ENCODE measurements at places on chromosomes 7 and 10.
A peak's percentile ranks its signal among the peaks of the same experiment; 100 is the strongest.

- DNase-seq: no peak
These were observed 52.8 kb downstream of the BMPER start for GRCh38 chr7:33958104-33958503.

DNA sequence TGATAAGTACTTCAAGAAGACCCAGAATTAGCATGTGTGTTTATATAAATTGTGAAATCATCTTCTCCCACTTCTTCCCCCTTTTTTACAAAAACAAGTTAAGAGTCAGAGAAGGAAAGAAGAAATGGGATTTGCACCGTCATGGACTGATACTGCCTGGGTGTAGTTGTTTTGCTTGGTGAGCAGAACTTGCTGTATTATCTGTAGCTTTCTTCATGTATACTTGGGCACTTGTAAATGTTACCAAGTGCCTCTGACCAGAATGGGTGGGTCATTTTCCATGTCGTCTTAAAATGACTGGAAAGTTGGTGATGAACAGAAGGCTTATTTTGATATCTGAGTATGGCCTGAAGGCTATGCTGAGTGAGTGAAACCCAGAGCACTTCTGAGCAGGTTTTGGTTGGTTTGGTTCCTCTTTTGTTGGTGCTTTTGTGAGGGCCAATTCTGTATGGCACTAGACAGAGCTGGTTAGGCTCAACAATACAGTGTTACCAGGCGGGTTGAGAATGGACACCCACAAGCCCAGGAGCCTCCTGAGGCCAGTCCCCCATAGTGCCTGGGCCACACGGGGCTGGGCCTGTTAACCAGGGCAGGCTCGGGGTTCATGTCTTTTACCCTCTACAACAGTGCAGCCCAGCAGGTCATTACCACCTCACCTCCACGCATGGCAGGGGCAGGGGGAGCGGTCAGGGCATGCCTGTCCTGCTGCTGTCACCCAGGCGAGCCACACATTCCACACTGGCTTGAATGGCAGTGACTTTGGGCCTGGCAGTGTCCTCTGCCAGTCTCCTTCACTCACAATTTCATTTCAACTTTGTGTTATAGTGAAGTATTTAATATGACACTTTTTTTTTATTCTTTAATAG is 115.1 kb downstream of the CCNY start:
- no peak for DNase-seq

DNA sequence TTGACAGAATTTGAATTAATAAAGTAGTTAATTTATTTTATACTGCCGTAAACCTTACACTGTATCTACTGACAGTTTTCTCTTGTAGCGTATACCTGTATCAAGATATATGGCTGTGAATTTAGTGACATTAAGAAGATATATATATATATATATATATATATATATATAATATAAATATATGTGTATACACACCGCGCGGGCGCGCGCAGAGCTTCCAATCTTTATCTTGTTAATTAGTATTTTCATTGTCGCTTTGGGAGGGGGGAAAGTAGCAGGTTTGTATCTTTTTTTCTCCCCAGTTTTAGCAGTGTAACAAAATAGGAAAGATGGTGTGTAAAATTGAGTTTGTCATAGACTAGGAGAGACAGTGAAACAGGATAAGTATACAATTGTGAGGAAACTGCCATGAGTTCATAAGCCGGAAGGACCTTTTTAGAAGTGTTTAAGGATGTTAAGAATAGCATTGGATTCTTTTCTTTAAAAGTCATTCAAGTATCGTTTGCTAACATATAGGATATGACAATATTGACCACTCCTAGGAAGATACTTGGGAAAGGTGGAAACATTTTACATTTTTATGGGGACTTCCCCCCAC is 2.0 kb downstream of the PLEKHA1 start:
- no peak for DNase-seq

- DNase-seq: peak; percentile 7
These were observed 525.7 kb downstream of the KCNMA1 start for GRCh38 chr10:77111611-77112550.

DNA sequence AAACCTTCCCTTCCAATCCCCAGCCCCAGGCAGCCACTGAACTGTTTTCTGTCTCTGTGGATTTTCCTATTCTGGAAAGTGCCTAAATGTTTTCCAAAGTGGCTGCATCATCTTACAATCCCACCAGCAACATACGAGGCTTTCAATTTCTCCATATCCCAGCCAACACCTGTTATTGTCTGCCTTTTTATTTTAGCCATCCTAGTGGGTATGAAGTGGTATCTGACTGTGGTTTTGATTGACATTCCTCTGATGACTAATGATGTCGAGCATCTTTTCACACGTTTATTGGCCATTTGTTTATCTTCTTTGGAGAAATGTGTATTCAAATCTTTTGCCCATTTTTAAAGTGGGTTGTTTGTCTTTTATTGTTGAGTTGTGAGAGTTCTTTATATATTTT is 6.2 kb upstream of the SMC3 start:
- no peak for DNase-seq

DNA sequence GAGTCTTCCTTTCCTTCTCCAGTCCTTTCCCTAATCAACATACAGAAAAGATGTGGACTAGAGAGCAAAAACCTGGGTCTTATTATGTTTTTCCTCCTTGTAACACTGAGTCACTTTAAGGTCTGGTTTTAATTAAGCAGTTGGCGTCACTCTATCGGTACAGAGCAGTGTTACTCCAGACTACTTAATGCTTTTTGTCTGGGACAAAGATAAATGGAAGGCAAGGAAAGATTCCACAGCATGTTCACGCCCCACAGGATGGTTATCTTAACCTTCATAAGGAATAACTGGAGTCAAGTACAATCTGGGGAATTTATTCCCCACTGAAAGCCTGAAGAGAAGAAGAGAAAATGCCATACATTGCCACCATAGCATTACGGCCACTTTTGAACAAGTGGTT is 145.7 kb downstream of the ELAPOR2 start:
- no peak for DNase-seq

DNA sequence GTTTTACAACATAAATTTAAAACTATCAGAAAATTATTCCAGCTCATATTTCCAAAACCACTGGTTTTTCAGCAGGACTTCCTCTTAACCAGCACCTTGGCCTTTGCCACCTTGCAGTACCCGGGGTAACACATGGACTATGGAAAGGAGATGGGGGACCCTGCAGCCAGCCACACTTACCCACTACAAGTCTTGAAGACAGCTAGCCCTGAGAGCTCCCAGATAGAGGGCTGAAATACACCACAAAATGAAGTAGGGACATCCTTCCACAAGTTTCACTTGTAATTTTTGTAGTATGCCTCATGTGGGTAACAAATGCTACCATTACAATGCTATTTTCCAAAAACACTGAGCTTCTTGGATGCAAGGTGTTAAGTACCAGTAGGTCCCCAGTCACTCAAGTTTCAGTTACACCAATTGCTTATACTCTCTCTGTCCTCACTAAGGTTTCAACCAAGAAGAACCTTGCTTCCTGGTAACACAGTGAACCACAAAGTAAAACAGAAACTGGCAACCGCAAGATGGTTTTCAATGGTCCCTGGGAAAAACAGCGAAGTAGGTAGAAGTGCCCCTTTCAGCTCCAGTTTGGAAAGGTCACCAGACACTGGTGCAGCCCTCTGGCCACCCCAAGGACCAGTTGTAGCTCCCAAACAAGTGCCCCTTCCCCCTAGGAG is 110.9 kb downstream of the SGMS1 start:
- peak; percentile 30 for DNase-seq

DNA sequence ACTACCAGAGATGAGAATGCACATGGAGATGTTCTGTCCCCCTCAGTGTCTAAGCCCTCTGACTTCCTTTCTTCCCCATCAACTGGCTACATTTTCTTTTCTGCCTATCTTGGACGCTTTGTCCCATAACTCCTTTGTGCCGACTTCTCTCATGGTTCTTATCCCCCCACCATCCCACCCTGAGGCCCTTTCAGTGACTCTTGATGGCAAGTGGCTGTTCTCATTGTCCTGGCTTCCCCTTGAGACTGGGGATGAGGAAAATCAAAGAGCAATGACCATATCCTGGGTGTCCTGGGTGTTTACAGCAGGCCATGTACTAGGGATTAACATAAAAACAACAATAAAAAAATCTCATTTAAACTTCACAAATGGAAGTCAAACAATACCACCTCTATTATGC is 18.8 kb upstream of the GGCT start:
- DNase-seq: no peak

DNA sequence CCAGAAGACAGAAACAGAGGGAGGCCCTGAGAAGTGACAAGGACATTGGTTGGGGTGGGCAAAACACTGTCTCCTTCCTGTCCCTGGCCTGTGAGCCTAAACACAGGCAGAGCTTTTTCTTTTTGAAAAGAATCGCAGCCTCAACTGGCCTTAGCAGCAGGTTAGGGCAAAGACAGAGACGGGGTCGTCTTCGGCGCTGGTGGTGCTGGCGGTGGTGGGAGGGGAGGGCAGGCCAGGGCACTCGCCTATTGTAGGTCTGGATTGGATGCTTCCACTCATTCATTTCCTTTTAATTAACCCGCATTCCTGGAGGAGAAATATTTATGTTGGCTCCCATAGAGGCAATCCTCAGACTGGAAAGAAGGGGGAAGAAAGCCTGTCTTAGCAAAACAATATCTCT is 22.6 kb downstream of the WNT8B start:
- no peak for DNase-seq

GRCh38 chr7:32347244-32347828 is 142.8 kb downstream of the LSM5 start:
- DNase-seq: peak; percentile 7

- no peak for DNase-seq
These were observed 179.0 kb upstream of the ADO start for GRCh38 chr10:62625484-62625883.

DNA sequence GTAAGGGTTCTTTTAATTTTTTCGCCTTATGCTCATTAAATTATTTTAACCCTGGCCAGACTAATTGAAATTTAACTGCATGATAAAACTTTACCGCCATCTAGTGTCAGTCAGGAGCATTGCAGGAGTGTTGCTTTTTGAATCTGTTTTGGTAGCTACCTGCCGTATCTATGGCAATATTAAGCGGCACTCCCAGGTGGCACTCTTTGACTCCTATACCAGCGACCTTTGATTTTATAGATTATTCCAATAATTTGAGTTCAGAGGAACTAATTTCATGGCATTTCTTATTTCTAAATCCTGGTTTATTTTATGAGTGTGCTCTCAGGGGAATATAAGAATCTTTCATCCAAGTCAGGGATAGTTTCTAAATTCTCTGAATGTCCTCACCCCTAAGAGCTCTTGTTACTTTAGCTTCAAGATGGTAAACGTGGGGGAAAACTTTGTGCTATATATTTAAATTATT is 198.9 kb downstream of the REEP3 start:
- peak; percentile 60 for DNase-seq

- no peak for DNase-seq
These were observed 1031.7 kb downstream of the LRMDA start for GRCh38 chr10:76463111-76463510.

- DNase-seq: no peak
These were observed 383.8 kb downstream of the TNS3 start for GRCh38 chr7:47198159-47198558.

DNA sequence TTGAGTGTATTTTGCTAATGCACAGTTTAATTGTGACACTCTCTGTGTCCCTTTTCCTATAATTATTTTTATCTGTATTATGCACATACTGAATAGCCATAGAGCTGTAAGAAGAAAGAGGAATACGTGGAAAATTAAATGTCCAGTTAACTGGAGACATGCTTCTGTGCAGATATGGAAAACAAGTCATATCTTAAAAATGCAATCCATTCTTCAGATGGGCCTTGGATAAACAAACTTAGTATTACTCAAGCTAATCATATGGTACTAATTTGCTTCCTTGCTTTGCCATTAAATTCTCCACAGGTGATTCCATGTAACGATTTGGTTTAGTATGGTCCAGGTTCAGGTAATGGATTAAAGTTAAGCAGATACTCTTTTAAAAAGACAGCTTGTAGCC is 201.2 kb upstream of the CELF2 start:
- no peak for DNase-seq

DNA sequence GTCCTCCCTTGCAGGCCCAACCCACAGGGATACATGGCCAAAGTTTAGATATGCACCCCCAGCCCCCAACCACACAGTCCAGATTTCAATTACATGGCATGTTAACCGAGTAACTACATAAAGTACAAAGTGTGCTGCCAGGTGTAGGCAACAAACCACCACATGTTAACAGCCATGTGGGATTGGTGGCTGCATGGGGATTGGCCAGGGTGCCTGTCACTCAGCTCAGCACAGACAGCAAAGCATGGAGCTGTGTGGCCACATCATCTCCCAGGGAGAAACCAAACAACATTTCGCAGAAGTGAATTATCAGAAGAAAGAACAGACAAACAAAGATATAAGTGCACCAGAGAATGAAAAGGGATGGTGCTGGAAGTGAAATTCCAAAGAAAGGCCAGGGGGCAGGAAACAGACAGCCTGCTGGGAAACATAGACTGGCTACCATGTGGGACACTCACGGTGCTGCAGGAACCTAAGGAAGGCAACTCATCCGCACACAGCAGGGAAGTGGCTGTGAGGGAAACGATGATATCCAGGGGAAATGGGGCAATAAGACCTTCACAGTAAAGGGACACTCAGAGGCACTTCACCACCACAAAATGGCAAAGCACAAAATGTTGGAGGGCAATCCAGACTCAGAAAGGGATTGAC is 171.2 kb downstream of the PTPRN2 start:
- no peak for DNase-seq

- DNase-seq: no peak
These were observed 82.5 kb upstream of the TMEM72 start for GRCh38 chr10:44828508-44829142.
